Pons (tissue), 1 donor: ENCODE measurements at places on chromosomes 11 and 22.

- DNase-seq: no peak
These were observed 8.5 kb upstream of the SH3BP1 start for GRCh38 chr22:37630839-37631435.

DNA sequence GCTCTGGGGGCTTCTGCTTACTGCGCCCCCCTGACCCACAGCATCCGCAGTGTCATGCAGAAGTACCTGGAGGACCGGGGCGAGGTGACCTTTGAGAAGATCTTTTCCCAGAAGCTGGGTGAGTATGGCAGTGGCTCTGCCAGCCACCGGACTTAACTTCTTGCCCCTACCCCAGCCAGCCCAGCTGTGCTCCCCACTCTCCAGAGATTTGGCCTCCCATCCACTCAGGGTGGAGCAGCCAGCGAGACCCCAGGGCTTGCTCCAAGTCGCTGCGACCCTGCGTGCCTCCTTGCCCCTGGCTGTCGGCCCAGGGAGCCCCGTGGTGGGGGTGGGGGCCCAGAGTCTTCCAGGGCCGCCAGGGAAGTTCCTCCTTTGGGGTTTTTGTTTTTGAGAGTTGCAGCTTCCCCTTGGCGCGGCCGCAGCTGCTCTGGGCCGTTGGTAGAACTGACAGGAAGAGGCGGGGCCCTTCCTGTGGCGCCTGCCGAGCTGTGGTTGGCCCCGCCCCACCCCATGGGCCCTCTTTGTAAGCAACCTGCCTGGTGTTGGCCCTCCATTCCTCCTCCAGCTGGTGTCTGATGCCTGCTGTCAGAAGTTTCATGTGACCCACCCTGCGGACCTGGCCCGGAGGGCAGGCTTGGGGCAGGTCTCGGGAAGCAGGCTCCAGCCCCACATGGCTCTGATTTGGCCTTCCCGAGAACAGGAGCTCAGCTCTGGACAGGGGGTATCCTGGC lies 11.1 kb downstream of the GRK2 start:
- DNase-seq: peak; percentile 68

GRCh38 chr11:34379539-34379938 lies 21.7 kb upstream of the ABTB2 start:
- DNase-seq: no peak

DNA sequence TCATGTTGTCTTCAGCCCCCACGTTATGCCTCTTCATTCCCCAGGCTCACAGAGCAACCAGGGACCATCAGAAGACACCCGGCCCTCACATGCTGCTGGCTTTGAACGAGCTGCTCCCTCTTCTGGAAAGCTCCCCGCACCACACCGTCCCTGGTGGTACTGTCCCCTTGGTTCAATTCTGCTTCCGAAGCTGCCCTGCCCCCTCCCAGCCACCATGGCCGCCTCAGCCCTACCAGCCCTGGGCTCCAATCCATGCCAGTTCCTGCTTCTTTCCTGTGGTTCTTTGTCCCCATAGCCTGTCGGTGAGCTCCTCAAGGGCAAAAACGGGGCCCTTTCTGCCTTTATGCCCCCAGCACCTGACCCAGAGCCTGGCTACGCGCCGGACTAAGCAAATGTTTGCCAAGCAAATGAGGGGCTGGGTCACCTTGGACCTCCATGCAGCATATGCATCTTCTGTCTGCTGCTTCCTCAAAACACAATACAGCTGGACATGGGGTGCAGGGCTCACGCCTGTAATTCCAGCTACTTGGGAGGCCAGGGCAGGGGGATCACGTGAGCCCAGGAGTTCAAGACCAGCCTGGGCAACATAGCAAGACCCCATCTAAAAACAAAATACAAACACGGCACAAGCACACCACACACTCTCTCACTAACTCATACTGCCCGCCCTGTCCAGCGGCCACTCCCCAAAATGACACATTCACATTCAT lies 21.3 kb downstream of the TNKS1BP1 start:
- no peak for DNase-seq

- DNase-seq: peak; percentile 45
These were observed 33.8 kb downstream of the OR2AG2 start for GRCh38 chr11:6737872-6738466.

DNA sequence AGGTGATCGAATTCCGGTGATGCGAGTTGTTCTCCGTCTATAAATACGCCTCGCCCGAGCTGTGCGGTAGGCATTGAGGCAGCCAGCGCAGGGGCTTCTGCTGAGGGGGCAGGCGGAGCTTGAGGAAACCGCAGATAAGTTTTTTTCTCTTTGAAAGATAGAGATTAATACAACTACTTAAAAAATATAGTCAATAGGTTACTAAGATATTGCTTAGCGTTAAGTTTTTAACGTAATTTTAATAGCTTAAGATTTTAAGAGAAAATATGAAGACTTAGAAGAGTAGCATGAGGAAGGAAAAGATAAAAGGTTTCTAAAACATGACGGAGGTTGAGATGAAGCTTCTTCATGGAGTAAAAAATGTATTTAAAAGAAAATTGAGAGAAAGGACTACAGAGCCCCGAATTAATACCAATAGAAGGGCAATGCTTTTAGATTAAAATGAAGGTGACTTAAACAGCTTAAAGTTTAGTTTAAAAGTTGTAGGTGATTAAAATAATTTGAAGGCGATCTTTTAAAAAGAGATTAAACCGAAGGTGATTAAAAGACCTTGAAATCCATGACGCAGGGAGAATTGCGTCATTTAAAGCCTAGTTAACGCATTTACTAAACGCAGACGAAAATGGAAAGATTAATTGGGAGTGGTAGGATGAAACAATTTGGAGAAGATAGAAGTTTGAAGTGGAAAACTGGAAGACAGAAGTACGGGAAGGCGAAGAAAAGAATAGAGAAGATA lies at the start of gene MALAT1:
Gene MALAT1, plus strand, starts transcription at position 69 of the 736 bp plus-strand sequence.
- peak; percentile 96 for DNase-seq

DNA sequence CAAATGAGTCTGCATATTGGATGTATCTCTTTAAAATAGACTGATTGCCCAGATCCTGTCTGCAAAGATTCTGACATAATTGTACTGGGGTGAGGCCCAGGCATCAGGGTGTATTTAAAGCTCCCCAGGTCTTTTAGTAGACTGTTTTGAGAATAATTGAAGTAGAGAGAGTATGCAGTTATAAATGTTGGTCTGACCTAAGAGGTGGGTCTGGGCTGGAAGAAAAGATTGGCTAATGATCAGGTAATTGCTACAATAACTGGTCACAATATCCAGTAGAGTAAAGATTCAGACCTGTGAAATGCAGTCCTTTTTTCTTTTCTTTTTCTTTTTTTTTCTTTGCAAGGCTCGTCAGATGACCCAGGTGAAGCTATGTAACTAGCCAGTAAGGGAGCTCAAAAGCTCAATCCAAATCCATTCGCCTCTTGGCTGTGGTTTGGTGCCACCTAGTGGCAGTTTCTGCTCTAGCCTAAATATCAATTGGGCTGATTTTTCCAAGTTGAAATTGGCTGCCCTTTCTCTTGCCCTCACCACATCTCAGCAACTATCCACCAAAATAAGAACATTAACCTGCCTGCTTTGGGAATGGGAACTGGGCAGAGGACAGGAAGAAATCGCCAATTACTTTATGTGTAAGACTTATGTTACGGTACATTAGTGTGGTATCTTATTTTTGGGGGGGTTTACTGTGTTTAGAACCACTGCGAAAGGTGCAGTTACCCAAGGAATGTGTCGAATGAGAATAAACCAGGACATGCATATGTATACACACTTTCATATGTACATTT lies 45.9 kb downstream of the ZNF143 start:
- peak; percentile 79 for DNase-seq

DNA sequence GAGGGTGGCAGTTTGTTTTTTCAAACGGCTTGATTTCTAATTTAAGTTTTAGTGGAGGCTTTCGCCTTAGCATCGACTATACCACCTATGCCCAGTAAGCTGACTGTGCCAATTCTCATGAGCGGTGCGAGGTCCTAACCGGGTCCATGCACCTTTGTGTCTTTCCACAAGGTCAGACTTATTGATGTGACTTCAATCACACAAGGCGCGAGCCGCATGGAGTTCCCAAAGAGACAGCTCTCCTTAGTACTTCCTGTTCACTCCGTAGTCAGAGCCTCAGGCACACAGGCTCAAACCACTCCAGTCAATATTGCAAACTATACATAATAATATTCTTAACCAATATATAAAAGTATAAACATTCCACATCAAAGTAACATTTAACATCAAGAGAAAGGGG lies 18.2 kb downstream of the ST14 start:
- no peak for DNase-seq

DNA sequence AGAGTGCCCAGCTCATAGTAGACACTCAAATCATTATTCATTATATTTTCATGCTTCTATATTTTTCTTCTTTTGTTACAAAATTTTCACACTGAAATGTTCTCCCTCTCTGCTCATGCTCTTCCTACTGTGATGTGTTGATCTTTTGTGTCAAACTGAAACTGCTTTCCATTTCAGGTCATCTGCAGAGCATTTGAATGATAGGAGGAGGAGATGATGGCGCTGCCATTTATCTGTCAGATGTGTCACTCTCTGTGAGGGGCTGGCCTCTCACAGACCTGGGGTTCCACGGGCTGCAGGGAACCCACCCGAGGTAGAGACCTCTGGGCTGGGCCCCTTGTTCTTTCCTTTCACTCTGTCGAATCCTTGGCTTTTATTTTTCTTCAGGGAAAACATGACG lies 41.1 kb downstream of the OR10A6 start:
- DNase-seq: no peak

- no peak for DNase-seq
These were observed 79.0 kb downstream of the FDX1 start for GRCh38 chr11:110508786-110509185.

- peak; percentile 7 for DNase-seq
These were observed 100.7 kb downstream of the MAML2 start for GRCh38 chr11:96242191-96242847.

DNA sequence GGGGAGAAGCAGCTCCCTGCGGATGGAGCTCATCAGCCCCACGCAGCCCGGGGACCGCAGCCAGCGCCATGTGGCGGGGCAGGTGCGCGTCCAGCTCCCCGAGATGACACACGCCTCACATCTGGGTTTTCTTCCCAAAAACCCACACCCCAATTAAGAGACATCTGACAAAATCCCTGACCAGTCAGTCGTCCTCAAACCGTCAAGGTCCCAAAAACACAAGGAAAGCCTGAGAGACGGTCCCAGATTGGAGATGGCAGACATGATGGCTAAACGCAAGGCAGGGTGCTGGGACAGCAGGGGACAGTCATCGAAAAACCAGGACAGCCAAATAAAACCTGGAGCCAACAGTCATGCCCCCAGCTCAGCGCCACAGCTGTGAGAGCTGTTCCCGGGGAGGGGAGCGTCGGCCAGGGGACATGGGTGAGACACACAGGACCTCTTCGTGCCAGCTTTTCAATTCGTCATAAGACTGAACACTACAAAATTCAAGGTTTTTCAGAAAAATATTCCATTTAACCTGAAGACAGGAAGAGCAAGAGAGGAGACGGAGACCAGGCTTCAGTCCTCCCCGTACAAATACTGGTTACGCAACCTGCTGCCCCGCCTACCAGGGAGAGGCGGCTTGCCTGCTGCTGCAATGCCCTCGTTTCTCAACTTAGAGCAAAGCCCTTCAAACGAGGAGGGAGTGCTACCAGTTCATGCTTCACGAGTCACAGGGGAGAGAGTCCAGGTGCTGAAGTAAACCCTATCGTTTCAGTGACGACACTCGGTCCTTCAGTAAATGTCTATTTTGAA lies 10.5 kb downstream of the TOLLIP start:
- DNase-seq: no peak

- no peak for DNase-seq
These were observed 34.0 kb downstream of the WEE1 start for GRCh38 chr11:9607511-9607899.

- no peak for DNase-seq
These were observed 54.8 kb downstream of the NAT10 start for GRCh38 chr11:34160049-34160721.

GRCh38 chr22:47230741-47231140 lies 468.3 kb downstream of the TBC1D22A start:
- no peak for DNase-seq
